Transverse colon (tissue), 4 donors: ENCODE measurements at places on chromosomes 16 and 17. TPM values are rescaled to one million over a fixed set of nuclear protein-coding genes. Genes with fewer than 3 reads are reported as not detected.

DNA sequence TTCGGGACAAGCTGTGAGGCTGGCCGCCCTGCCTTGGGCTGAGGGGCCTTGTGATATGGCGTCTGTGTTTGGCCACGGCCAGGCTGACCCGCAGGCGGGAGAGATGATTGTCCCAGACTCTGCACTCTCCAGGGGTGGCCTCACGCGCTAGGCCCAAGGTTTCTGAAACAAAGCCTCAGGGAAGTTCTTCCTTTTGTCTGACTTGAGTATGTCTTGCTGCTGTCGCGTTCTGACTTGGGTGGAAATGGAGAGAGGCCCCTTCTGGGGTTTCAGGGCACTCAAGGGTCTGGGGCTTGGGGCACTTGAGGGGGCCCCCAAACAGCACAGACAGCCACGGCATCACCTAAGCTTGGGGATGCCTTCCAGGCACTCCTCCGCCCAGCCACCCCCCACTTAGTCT lies 3.8 kb upstream of the METRN start:
- H3K27me3 ChIP-seq = peaks cover 80% of the 10 kb centered on the region
- H3K36me3 ChIP-seq = no peaks in the 10 kb centered on the region
- no peak for DNase-seq
- H3K27ac ChIP-seq = no peak overlapping the region
- peaks cover 17% of the 10 kb centered on the region for H3K4me1 ChIP-seq
- no peak overlapping the region for H3K4me3 ChIP-seq

DNA sequence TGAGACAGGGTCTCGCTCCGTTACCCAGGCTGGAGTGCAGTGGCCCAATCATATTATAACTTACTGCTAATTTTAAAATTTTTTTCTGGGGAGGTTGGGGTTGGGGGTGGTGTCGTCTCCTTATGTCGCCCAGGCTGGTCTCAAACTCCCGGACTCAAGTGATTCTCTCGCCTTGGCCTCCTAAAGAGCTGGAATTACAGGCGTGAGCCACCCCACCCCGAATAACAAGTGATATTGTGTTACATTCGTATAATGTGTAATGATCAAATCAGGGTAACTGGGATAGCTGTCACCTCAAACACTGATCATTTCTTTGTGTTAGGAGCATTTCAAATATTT lies 16.2 kb upstream of the KPNA2 start:
- no peaks in the 10 kb centered on the region for H3K27me3 ChIP-seq
- peak overlapping the region; percentile 91 for H3K27ac ChIP-seq
- peak overlapping the region; percentile 50 for H3K4me3 ChIP-seq

- no peak for DNase-seq
- peaks cover 13% of the 10 kb centered on the region for H3K4me1 ChIP-seq
- H3K27ac ChIP-seq = no peak overlapping the region
Observed at GRCh38 chr16:46923513-46924295, 39.5 kb downstream of the GPT2 start.

Gene RPL19
- total RNA-seq = 1,867 TPM

Gene MYH2
- not detected for total RNA-seq
